ENCODE measurements at places on chromosomes 3 and 15.

GRCh38 chr3:38644662-38645053 is 4.8 kb downstream of the SCN5A start:
- peak; percentile 61 for DNase-seq

- no peak for DNase-seq
Measured at GRCh38 chr3:37626736-37627565, 234.7 kb upstream of the CTDSPL start.

- DNase-seq, result no peak
Measured at GRCh38 chr15:63915873-63916771, 82.4 kb upstream of the HERC1 start.

- no peak for DNase-seq
Measured at GRCh38 chr15:50275908-50276307, 10.4 kb upstream of the HDC start.

GRCh38 chr3:168648321-168648720 is 552.6 kb upstream of the GOLIM4 start:
- no peak for DNase-seq

DNA sequence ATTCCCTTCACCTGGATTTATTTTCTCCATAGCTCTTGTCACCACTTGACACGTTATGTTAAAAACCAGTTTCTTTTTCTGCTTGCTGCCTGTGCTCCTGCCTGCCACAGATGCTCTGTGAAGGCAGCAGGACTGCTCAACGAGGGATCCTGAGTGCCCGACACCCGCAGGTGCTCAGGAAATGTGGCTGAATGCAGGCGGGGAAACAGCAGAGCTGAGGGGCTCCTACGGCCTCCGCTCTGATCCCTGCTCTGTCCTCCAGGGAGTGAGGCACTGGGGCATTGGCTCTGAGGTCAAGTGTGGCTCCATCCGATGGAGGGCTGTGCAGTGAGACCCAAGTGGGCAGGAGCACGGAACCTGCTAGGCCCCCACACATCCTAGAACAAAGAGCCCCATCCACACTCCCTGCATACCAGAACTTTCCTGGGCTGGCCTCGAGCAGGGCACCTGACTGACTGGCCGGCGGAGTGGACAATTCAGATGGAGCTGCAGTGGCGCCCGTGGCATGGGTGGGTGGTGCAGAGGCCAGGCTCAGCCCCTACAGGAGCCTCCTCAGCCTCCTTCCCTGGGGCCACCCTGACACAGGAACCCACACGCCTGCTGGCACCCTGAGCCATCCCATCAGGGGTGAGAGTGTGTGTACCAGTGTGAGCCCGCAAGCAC is 27.9 kb downstream of the IQSEC1 start:
- DNase-seq, result no peak

DNA sequence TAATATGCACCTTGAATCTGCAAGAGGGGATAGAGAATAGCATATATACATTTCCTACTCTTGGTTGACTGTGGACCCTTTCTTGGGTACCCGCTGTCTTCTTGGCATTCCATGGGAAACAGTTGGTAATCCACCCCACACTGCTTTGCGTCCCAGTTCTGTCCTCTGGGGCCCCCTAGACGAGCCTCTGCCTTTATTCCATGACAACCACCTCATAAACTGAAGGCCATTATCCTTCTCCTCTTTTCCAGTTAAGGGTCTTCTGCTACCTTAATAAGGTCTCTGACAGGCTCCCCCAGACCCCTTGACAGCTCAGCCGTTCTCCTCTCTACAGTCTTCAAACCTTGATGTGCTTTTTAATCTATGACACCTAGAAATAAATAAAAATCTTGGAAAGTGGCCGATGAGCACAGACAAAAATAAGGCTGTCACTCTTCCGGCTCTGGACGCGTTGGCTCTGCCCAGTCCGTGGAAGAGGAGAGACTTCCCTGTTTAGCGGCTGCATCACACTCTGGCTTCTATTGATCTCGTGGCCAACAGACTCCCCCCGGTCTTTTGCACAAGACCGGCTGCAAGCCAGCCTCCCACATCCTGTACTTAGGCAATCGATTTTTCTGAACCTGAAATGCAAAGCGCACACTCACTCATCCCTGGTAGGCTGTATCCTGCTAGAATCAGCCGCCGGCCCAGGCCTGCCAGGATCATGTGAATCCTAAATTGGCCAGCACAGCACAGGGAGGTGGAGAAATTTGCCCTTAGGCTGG is 251.0 kb upstream of the TLE3 start:
- no peak for DNase-seq

- no peak for DNase-seq
Measured at GRCh38 chr3:4077950-4078349, 225.2 kb upstream of the SETMAR start.

DNA sequence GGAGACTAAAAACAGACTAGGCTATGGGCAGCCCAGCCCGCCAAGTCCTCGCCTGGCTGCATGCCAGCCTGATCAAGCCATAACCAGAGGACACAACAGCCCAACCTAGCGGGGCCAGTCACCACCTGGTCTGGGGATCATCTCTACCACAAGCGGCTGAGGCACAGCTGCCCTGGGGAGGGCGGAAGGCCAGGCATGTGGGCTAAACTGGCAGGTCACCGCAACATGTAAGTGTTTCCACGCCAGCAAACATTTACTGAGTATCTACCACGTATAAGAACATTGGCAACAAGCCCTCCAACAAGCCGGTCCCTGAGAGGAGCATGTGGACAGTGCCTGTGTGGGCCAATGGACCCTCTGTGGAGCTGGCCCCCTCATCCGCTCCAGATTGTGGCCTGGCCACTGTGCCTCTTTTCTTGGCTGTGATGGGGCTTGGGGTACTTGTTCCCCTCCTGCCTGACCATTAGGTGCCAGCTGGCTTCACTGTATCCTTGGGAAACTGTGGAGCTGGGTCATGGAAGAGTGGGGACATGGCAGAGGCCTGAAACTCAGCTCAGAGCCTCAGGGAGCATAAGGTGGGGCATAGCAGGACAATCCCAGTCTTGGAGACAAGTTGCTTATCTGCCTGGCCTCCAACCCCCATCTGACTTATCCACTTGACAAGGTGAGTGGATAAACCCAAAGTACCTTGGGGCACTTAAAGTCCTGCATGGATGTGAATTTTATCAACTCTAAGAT is 9.0 kb downstream of the UBXN7 start:
- DNase-seq, result peak; percentile 89

DNA sequence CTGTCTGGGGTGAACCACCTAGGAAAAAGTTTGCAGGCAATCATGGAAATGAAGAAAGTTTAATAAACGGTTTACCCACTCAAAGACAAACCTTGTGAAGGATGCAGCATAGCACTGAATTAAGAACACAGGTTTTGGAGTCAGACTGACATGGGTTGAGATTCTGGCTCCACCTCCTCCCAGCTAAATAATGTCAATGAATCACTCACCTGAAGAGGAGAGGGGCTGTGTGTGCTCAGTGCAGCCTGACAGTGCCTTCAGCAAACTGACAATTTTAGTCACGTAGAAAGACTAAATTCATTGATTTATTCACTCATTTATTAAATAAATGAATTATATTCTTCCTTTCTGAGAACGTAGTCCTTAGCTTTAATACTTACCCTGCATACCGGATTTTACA is 18.9 kb downstream of the NR1I2 start:
- DNase-seq, result no peak

GRCh38 chr15:40471808-40472150 is 995 bp downstream of the CHST14 start:
- no peak for DNase-seq

DNA sequence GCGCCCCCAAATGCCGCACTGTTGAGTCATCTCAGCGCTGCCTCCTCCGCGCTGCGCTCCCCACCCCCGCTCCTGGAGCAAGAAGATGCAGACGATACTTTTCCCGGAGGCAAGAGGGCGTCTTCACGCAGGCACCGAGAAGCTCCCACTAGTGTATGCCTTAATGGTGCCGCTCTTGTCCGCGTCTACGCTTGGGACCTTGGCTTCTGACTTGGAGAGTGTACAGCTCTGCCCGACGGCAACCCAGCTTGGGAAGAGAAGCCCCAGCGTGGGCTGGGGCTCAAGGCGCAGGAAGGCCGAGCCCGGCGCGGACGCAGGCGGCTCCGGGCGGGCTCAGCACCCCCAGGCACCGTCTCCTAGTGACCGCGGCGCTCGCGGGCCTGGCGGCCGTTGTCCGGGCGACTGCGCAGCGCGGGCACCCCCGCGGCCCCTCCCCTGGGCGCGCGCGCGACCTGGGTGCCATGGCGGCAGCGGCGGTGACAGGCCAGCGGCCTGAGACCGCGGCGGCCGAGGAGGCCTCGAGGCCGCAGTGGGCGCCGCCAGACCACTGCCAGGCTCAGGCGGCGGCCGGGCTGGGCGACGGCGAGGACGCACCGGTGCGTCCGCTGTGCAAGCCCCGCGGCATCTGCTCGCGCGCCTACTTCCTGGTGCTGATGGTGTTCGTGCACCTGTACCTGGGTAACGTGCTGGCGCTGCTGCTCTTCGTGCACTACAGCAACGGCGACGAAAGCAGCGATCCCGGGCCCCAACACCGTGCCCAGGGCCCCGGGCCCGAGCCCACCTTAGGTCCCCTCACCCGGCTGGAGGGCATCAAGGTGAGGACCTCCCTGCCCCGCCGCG is at the start of gene P4HTM:
Gene P4HTM, plus strand, starts transcription at position 446 of the 840 bp plus-strand sequence. Its CDS starts 16 bp downstream, at position 462.
- DNase-seq, result peak; percentile 87

DNA sequence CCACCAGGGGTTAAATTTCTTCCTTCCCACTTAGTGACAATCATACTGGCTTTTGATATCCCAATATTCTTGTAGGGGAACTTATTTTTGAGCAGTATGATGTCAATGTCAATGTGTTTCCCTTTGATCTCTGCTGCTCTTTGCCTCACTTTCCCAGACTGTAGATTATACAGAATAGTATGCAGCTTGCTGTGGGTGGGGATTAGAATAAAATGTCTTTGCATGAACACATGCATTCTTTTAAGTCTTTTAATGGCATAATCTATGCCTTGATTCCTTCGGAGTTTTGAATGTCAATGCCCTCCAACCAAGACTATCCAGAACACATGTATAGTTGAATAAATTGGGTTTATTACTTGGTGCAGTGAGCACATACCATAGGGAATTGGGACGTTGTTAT is 125.5 kb downstream of the IL20RB start:
- no peak for DNase-seq

DNA sequence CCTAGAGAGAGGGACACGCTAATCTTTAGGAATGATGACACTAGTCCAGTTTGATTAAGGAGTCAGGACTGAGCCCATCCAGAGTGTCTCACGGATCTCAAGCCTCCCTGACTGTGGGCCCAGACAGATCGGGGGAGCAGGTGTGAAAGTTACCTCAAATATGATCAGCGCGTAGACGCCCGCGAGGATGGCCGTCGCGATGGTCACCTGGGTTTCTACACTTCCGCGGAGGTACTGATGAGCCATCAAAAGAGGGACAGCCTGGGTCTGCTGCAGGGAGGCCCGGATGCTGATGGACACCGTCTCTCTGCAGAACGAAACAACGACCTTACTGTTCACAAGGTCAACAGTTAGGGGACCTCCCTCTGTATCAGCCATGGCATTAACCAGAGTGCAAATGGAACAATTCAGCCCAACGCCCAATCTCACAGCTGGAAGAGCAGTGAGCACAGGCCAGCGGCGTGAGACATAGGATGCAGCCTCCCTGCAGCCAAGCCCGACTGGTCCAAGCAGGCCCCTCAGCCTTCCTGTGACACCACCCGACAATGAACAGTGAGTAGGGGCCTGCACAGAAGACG is 84.4 kb downstream of the OCA2 start:
- DNase-seq, result no peak

DNA sequence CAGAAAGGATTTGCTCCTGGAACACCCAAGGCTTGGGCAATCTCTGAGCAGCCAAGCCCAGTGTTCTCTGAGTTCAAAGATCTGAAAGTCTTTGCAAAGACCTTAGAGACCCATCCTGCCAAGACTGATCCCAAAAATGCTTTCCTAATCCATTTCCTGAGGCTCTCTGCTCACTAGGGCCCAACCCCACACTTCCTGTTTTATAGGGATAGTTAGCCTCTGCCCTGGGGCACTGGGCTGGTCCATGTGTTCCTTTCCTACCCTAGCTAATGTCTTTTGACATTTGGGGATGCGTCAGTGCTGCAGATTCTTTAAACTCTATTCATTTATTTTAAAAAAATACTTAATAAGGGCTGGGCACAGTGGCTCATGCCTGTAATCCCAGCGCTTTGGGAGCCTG is 372.7 kb downstream of the ROBO2 start:
- DNase-seq, result no peak

Measured in left ventricle myocardium inferior (tissue), 1 donor.